Esophagus muscularis mucosa (tissue), 4 donors: ENCODE measurements at places on chromosomes 2 and 18. TPM values are rescaled to one million over a fixed set of nuclear protein-coding genes. Genes with fewer than 3 reads are reported as not detected.

- no peaks in the 10 kb centered on the region for H3K36me3 ChIP-seq
- DNase-seq: no peak
- no peaks in the 10 kb centered on the region for H3K27me3 ChIP-seq
- H3K4me1 ChIP-seq: peaks cover 18% of the 10 kb centered on the region
These were observed 59.9 kb downstream of the ADNP2 start for GRCh38 chr18:80168982-80169381.

- no peaks in the 10 kb centered on the region for H3K27me3 ChIP-seq
- DNase-seq: no peak
- H3K4me1 ChIP-seq: peaks cover 30% of the 10 kb centered on the region
- H3K4me3 ChIP-seq: no peak overlapping the region
- peak overlapping the region; percentile 21 for H3K27ac ChIP-seq
These were observed 101.5 kb downstream of the VAPA start for GRCh38 chr18:10015288-10015701.

DNA sequence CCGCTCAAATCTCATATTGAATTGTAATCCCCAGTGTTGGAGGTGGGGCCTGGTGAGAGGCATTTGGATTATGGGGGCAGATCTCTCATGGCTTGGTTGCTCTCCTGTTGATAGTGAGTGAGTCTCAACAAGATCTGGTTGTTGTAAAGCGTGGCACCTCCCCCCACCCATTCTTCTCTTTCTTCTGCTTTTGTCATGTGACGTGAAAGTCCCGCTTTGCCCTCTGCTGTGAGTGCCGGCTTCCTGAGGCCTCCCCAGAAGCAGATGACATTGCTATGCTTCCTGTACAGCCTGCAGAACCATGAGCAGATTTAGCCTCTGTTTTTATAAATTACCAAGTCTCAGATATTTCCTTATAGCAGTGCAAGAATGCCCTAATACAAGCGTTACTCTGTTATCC lies 673.8 kb downstream of the ADCYAP1 start:
- DNase-seq: no peak
- H3K27me3 ChIP-seq: no peaks in the 10 kb centered on the region
- H3K4me3 ChIP-seq: no peak overlapping the region
- H3K4me1 ChIP-seq: no peaks in the 10 kb centered on the region

DNA sequence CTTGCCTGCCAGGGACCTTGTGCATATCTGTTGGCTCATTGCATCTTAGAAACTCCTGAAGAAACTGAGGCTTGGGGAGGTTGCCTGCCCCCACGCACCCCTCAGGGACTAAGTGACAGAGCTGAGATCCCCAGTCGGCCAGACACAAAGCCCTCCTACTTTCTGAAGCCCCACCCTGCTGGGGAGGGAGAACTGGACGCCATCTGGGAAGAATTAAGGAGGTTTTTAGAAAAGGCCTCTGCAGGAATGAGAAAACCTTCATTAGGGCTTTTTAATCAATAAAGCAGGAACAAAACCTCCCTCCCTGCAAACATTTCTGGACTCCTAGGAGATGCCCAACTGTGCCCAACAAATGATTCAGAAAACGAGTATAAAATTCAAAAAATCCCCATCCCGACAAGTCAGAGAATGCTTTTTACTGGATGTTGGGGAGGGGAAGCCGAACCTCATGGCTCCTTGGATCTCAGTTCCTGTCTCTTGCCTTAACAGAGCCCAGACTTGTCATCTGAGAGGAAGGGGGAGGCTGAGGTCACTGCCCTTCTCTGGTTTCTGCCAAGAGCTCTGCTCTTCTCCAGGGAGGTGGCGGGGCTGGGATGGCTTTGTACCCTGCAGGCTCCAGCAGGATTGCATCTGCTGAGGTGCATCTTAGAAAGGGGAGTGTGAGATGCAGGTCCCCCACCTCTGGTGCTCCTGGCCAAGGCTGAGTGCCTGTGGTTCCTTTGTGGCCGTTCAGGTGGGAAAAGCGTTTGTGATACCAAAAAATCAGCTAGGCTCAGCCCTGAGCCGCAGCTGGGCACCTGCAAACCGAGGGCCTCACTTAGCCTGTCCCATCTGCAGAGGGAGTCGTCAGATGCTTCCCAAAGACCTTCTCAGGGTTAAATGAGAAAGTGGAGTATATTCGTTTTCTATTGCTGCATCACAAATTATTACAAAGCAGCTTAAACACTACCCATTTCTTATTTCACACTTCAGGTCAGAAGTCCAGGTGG lies 142.4 kb downstream of the ZFP36L2 start:
- peak overlapping the region; percentile 88 for H3K27ac ChIP-seq
- no peaks in the 10 kb centered on the region for H3K27me3 ChIP-seq
- peaks cover 80% of the 10 kb centered on the region for H3K4me1 ChIP-seq
- no peak for DNase-seq
- no peak overlapping the region for H3K4me3 ChIP-seq
- H3K36me3 ChIP-seq: no peaks in the 10 kb centered on the region

- no peaks in the 10 kb centered on the region for H3K36me3 ChIP-seq
- H3K4me1 ChIP-seq: no peaks in the 10 kb centered on the region
- H3K27me3 ChIP-seq: no peaks in the 10 kb centered on the region
- H3K4me3 ChIP-seq: no peak overlapping the region
These were observed 60.4 kb downstream of the COL4A4 start for GRCh38 chr2:227103583-227103982.

GRCh38 chr2:104872866-104873688 lies 19.2 kb downstream of the POU3F3 start:
- H3K4me1 ChIP-seq: peaks cover 21% of the 10 kb centered on the region
- peak overlapping the region; percentile 56 for H3K4me3 ChIP-seq
- H3K27ac ChIP-seq: no peak overlapping the region
- peaks cover 38% of the 10 kb centered on the region for H3K27me3 ChIP-seq
- no peaks in the 10 kb centered on the region for H3K36me3 ChIP-seq
- DNase-seq: no peak

- H3K4me3 ChIP-seq: no peak overlapping the region
- H3K36me3 ChIP-seq: peaks cover 11% of the 10 kb centered on the region
- H3K27ac ChIP-seq: no peak overlapping the region
- no peaks in the 10 kb centered on the region for H3K4me1 ChIP-seq
These were observed 50.4 kb upstream of the ASPRV1 start for GRCh38 chr2:70011786-70012185.

DNA sequence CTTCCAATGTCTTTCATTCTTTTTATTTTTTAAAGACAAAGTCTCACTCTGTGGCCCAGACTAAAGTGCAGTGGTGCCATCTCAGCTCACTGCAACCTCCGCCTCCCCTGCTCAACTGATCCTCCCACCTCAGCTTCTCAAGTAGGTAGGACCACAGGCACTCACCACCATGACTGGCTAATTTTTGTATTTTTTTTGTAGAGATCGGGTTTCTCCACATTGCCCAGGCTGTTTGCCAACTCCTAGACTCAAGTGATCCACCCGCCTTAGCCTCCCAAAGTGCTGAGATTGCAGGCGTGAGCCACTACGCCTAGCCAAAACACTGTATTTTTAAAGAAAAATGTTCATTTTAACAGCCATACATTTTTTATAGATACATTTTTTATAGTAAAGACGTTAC lies 12.7 kb downstream of the GCKR start:
- no peaks in the 10 kb centered on the region for H3K4me1 ChIP-seq
- peaks cover 7% of the 10 kb centered on the region for H3K27me3 ChIP-seq
- H3K27ac ChIP-seq: no peak overlapping the region
- no peaks in the 10 kb centered on the region for H3K36me3 ChIP-seq
- no peak overlapping the region for H3K4me3 ChIP-seq

DNA sequence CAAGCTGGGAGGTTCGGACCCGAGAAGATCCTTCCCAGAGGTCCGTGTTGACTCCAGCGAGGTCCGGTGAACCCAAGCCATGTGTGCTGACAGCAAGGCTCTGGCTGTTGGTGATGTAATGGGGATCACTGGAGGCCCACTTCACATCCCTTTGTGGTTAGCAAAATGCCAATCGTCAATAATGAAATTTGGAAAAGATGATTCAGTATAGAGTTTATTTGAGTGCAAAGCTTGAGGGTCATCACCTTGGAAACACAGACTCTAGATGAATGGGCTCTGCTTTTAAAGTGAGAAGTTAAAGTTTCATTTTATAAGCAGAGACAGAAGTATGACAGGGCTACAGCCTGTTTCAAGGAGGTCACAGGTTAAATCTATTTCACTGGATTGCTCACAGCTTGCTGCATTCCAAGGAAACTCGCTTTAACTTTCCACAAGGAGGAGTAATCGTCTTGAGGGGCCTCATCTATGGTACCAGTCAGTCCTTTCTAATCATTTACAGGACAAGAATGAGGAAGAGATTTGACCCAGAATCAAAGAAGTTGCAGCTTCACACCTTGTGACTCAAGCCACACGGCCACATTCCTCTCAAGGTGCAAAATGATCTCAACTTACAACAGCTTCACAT lies 140.5 kb downstream of the TPO start:
- no peak for DNase-seq
- H3K4me1 ChIP-seq: peaks cover 7% of the 10 kb centered on the region
- no peaks in the 10 kb centered on the region for H3K36me3 ChIP-seq
- no peak overlapping the region for H3K4me3 ChIP-seq

DNA sequence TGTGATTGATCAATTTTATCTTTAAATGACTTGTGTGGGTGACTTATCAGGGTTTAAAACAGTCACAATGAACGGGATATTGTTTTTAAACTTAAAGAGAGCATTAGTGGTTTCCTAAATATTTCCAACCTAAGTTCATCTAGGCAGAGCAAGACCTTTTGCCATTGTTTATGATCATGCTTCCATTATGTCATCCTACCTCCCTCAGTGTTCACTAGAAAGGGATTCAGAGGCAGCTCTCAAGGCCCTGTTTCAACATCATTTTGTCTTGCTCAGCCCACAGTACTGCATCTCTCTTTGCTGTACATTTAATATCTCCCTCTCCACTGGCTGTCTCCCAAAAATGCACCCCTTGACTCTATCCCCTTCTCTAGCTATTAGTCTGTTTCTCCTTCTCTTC lies 21.5 kb upstream of the PELI1 start:
- H3K27me3 ChIP-seq: no peaks in the 10 kb centered on the region
- no peaks in the 10 kb centered on the region for H3K36me3 ChIP-seq
- no peak for DNase-seq
- no peak overlapping the region for H3K27ac ChIP-seq
- H3K4me3 ChIP-seq: no peak overlapping the region
- no peaks in the 10 kb centered on the region for H3K4me1 ChIP-seq

- H3K36me3 ChIP-seq: no peaks in the 10 kb centered on the region
- peak; percentile 47 for DNase-seq
- H3K27ac ChIP-seq: no peak overlapping the region
These were observed 802.9 kb upstream of the ID2 start for GRCh38 chr2:7878786-7879482.

DNA sequence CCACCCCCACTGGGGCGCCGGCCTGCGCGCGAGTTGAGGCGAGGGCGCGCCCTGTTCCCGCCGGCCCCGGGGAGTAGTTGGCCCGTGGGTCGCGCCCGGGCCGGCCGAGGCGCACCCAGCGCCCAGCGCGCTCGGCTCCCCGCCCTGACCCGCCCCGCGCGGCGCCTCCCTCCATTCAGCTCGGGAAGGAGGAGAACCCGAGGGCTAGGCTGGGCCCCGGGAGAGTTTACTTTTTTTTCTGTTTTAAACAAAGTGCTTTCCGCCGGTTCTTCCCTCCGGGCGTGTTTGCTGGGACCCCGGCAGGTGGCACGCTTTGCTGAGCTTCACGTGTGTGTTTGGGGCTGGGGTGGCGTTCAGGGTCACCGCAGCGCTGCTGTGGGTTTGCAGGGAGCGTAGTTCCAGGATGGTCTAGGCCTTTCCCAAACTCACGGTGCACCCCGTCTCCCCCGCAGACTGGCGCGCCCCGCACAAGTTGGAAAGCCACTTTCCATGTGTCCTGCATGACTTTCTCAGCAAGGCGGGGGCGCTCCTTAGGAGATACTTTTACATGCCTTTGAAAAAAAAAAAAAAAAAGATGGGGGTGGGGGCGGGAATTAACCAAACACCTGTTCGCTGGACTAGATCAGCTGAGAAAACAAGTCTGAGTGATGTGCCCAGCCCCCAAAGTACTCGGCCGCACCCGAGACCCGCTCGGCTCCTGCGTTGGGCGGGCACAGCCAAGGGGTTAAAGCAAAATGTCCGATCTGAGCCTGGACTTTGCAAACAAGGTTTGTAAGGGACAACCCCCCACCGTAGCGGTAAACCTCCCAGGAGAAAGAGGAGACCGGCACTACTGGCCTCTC lies 825 bp downstream of the ITGA6 start:
- H3K27me3 ChIP-seq: no peaks in the 10 kb centered on the region
- no peaks in the 10 kb centered on the region for H3K36me3 ChIP-seq
- no peak for DNase-seq
- peak overlapping the region; percentile 66 for H3K27ac ChIP-seq

DNA sequence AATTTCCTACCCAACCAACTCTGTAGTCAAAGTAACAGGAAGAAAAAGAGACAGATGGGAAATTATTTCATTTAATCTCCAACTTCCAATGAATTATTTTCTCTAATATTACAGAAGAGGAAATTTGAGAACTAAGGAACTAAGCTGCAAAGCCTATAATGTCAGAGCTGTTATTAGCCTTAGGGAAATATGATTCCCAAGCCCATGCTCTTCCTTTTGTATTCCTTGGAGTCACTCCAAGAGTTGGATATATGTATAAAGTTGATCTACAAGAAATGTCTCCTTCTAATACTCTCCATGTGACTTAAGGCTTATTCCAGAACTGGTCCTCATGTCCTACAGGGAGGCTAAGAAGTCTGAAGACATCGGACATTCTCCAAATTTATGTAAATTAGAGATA lies 31.6 kb upstream of the VWC2L start:
- H3K4me1 ChIP-seq: no peaks in the 10 kb centered on the region
- no peak overlapping the region for H3K4me3 ChIP-seq
- H3K36me3 ChIP-seq: no peaks in the 10 kb centered on the region
- H3K27ac ChIP-seq: no peak overlapping the region

DNA sequence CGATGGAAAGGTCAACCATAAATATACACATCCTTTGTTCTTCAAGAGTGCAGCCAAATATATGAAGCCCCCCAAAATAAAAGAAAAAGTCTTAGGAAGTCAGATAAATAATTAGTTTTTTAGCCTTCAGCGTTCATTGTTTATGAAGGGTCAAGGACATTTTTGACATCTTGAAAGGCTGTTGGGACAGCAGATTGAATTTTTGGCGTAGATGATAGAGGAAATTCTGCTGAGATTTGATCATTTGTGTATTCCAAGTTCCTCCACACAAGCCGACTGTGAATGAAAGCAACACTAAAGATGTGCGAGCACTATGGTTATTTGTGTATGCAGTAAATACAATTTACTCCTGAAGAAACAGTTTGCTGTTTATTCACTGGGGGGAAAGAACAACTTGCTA lies 177.8 kb upstream of the PARD3B start:
- no peak for DNase-seq
- H3K4me3 ChIP-seq: no peak overlapping the region
- no peaks in the 10 kb centered on the region for H3K27me3 ChIP-seq

- no peaks in the 10 kb centered on the region for H3K27me3 ChIP-seq
- DNase-seq: no peak
- H3K36me3 ChIP-seq: no peaks in the 10 kb centered on the region
- H3K4me3 ChIP-seq: no peak overlapping the region
- no peak overlapping the region for H3K27ac ChIP-seq
These were observed 3.1 kb upstream of the KYNU start for GRCh38 chr2:142874293-142874814.

GRCh38 chr18:50696436-50696835 lies 123.4 kb downstream of the MRO start:
- no peak overlapping the region for H3K27ac ChIP-seq
- no peaks in the 10 kb centered on the region for H3K36me3 ChIP-seq
- H3K4me3 ChIP-seq: no peak overlapping the region

LRP1B gene
- 0.63 TPM for total RNA-seq

KCNS3 gene
- 37.4 TPM for total RNA-seq

LRRTM1 gene
- total RNA-seq: 0.83 TPM

SERPINB13 gene
- not detected for total RNA-seq

GCG gene
- total RNA-seq: not detected

NEU2 gene
- total RNA-seq: not detected
